PC-9 (cell line): ENCODE measurements at places on chromosomes 5 and 9. TPM values are rescaled to one million over a fixed set of nuclear protein-coding genes. Genes with fewer than 3 reads are reported as not detected.

- DNase-seq: no peak
Measured at GRCh38 chr9:20023961-20024571, 235.2 kb upstream of the SLC24A2 start.

DNA sequence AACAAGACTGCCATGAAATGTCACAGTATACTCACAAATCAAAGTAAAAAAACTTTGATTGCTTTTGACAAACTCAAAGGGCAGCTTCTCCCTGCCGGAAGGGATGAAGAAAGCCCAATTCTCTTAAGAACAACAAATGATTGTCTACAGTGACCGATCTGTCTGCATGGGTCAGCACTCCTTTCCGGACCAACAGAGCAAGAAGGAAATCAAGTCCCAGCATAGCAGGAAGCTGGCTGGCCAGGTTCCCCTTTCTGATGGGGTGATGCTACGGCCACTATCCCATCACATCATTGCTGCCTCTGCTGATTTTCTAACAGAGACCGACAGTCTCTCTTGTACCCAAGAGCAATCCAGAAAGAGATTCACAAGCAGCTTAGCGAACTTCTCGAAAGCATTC lies 692 bp downstream of the C1QTNF3 start:
- no peak for DNase-seq

GRCh38 chr9:74117731-74118130 lies 379.4 kb upstream of the RORB start:
- no peak for DNase-seq

MCIDAS gene
- 1.1 and 1.8 TPM in 2 replicates for total RNA-seq

GLRA1 gene
- total RNA-seq: not detected in 2 replicates
